ENCODE measurements at places on chromosomes 7 and 10. TPM values are rescaled to one million over a fixed set of nuclear protein-coding genes. Genes with fewer than 3 reads are reported as not detected.

Gene NOM1
- total RNA-seq = 23.3 TPM

Gene DENND10
- 42.7 TPM for total RNA-seq

Gene CYP3A4
- total RNA-seq = not detected

Gene TMEM273
- 24.0 TPM for total RNA-seq
